ENCODE measurements at places on chromosomes 4 and X. TPM values are rescaled to one million over a fixed set of nuclear protein-coding genes. Genes with fewer than 3 reads are reported as not detected.

DNA sequence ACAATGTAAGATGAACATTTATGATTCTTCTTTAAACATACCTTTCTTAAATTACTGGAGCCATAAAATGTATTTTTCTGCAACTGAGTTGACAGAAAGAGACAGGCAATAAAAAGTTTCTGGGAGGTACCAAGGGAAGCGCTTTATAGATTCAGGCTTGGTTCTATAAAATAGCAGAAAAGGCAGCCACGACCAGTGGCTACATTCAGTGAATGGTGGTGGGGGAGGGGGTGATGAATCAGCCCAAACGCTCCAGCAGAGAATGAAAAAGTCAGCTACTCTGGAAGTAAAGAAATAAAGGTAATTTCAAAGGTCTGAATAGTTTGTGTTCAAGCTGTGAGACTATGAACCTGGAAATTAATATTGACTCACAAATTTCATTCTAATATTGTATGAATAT lies 456.1 kb downstream of the KCTD8 start:
- DNase-seq = no peak

NUP62CL gene
- total RNA-seq = not detected

GRCh38 chr4:52566136-52567031 lies 92.7 kb downstream of the USP46 start:
- DNase-seq = no peak

EBP gene
- total RNA-seq = 85.9 TPM

CDS1 gene
- not detected for total RNA-seq

ZXDB gene
- 5.0 TPM for total RNA-seq

DNA sequence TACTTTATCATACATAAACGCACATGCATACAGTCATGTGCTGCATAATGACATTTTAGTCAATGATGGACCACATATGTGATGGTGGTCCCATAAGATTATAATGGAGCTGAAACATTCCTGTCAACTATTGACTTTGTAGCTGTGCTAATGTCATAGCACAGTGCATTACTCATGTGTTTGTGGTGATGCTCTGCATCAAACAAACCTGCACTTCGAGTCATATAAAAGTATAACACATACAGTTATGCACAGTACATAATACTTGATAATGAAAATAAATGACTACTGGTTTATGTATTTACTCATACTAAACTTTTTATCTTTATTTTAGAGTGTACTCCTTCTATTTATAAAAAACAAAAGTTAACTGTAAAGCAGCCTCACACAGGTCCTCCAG lies 60.5 kb upstream of the MCUB start:
- no peak for DNase-seq

SMR3B gene
- not detected for total RNA-seq

GRCh38 chr4:100019821-100020220 lies 69.7 kb upstream of the H2AZ1 start:
- DNase-seq = no peak

GRCh38 chrX:68693481-68694434 lies 46.3 kb downstream of the STARD8 start:
- DNase-seq = peak; percentile 62

RAB40A gene
- under 0.01 TPM for total RNA-seq

- DNase-seq = no peak
Observed at GRCh38 chr4:152467101-152467500, 68.8 kb downstream of the FBXW7 start.

GRCh38 chrX:123731258-123731986 lies 1.4 kb downstream of the THOC2 start:
- DNase-seq = peak; percentile 26

APLN gene
- 9.3 TPM for total RNA-seq

DNA sequence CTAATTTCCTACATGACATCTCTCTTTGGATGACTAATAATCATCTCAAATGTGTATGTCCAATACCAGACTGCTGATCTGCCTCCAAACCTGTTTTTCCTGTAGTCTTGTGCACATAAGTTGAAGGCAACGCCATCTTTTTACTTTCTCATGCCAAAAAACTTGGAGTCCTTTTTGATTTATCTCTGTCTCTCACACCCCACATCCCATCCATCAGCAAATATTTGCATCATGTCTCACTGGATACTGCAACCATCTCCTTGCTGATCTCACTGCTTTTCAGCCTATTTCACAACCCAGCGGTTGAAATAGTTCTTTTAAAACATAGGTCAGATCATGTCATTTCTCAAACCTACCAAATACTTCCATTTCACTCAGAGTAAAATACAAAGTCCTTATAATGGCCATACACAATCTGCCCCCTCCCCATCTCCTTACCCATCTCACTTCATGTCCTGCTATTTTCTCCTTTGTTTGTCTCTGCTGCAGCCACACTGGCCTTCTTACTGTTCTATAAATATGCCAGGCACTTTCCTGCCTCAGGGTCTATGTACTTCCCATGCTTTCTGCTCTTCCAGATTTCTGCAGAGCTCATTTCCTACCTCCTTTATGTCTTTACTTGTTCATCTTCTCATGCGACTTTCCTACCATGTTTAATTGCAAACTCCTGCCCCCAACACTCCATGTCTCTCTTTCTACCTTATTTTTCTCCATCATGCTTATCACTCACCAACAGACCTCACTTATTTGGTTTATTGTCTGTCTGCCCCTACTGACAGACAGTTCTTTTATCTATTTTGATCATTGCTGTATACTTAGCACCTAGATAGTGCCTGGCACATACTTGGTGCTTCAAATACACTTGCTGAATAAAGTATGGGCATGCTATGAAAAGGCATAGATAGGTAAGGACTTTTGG lies 98.8 kb downstream of the ANXA3 start:
- no peak for DNase-seq

DNA sequence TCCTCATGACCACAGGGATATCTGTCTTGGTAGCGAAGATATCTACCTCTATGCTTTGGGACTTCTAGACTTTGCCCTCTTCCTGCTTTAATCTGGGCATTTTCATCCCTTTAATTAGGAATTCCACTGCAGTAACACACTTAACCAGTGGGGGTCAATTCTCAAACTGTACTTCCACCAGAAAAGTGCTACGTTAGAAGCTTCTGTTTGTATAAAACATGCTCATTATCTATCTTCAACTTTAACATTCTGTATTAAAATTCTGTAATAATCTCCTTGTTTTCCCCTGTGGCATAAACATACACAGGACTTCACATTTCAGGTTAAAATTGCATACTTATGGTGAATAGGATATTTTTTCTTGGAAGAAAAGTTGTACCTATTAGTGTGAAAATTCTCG lies 105.6 kb downstream of the AMMECR1 start:
- peak; percentile 14 for DNase-seq

- DNase-seq = no peak
Observed at GRCh38 chr4:117515921-117516320, 430.5 kb upstream of the TRAM1L1 start.

DNA sequence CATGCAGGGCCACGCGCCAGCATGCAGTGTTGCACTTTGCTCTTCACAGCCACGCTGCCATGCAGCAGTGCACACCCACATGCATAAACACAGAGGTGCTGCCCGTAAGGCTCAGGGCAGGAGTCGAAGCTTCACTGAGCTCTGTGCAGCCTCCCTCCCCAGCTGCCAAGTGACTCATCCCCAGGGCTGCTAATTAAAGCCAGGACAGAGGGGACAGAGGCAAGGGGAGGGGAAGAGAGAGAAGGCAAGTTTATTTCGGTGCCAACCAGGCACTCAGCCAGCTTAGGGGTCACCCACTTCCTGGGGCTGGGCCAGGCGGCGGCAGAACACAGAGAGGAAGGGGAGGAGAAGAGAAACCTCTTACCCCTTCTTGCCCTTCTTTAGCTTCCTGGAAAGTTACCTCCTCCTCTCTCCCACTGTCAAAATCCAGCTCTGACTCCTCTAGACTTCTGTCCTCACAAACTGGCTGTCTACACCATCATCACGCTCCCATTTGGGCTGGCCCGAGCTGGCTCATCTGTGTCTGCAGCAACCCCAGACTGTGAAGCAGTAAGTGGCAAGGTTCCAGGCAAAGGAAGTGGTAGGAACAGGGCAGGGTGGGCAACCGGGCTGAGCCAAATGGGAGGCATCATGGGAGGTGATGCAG lies 6.2 kb upstream of the IQSEC2 start:
- peak; percentile 46 for DNase-seq

GRCh38 chr4:38983787-38984598 lies 48.2 kb downstream of the TMEM156 start:
- DNase-seq = peak; percentile 35

DNA sequence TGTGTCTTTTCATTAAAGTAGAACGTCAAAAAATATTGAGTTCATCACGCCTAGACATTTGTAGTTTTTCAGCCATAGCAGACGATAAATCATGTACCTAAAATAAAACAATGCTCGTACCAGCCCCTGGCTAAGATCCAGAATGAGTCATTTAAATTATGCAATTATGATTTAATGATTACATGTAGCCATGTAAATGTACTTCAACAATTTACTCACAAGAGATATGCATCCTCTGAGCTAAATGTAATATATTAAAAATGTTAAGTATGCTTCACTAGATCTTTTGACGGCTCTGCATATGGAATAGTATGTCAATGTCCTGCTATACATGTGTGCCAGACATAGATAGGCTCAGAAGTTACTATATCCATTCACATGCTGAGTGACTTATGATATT lies 1077.8 kb downstream of the ARAP2 start:
- no peak for DNase-seq

DNA sequence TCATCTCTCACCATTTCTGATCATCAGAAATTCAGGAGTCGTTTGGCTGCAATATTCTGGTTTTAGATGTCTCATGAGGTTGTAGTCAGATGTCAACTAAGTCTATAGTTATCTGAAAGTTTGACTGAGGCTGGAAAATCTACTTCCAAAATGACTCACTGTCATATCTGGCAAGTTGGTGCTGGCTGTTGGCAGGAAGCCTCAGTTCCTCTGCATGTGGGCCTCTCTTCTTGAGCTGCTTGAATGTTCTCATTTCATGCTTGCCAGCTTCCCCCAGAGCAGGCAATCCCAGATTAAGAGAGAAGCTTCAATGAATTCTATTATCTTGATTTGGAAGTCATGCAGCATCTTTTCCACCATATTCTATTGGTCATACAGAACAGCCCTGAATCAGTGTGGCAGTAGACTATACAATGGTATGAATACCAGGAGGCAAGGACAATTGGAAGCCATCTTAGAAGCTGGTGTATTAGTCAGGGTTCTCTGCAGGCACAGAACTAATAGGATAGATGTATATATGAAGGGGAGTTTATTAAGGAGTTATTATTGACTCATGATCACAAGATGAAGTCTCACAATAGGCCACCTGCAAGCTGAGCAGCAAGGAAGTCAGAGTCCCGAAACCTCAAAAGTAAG lies 46.8 kb upstream of the ELF2 start:
- DNase-seq = no peak

DNA sequence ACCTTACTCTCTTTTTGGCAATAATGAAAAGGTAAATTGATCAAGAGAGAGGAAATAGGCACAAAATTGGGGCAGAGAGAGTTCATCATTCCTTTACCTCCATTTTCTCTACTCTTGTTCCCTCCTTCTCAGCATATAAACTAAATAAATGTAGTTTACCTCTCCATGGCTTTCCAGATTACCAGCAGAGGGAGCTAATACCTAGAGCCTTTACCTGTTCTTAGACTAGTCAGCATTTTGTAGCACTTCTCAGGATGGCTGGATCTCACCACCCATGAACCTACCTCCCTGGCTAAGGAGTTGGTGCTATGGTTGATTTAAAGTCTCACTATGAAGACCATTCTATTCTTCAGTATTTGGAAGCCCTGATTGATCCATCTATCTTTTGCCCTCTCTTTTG lies 15.7 kb downstream of the OFD1 start:
- peak; percentile 51 for DNase-seq

- peak; percentile 26 for DNase-seq
Observed at GRCh38 chr4:147481577-147482109, 746 bp downstream of the EDNRA start.

LIMCH1 gene
- total RNA-seq = 20.7 TPM

GRCh38 chrX:826448-826847 lies 195.9 kb downstream of the SHOX start:
- no peak for DNase-seq

- DNase-seq = no peak
Observed at GRCh38 chrX:134713618-134714107, 55.4 kb upstream of the PLAC1 start.

DNA sequence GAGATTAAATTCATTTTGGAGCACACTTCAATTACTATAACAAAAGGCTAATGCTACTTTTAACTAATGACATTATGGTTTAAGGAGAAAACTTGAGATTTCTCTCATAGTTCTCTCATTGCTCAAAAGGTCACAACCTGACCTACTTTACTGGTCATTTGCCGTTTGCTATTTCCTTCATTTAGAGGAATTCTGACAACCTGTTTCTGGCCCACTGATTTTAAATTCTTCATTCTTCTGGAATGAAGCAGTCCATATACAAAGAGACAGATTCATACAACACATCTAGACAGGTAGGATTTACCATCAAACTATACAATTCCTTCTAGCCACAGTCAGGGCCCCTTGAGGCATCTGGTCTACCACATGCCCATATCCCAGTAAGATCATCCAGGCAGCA lies 14.2 kb downstream of the RNF150 start:
- no peak for DNase-seq

- no peak for DNase-seq
Observed at GRCh38 chr4:51923343-51923742, 80.4 kb downstream of the DCUN1D4 start.

DNA sequence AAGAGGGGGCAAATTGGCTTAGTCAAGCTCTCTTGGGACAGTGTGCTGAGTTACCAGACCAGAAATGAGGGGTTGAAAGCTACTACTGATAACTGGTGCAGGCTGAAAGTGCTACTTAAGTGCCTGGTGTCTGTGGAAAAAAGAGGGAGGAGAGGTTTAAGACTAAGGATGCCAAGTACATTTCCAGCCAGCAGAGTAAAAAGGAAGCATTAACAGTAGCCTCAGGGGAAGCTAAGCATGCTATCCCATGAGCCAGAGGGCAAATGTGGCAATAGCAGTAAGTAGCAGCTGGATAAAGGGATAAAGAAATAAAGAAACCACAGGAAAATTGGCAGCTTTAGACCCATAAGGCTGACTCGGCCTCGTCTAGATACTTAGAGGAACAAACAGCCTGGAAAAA lies 196.3 kb upstream of the MAB21L2 start:
- DNase-seq = no peak

- DNase-seq = no peak
Observed at GRCh38 chrX:130877892-130878341, 25.1 kb downstream of the ENOX2 start.

- peak; percentile 9 for DNase-seq
Observed at GRCh38 chr4:139454111-139455045, at the start of gene RAB33B. RAB33B (plus strand) TSS chr4:139454121; CDS start chr4:139454196, 75 bp downstream.

TEX13D gene
- total RNA-seq = not detected

DNA sequence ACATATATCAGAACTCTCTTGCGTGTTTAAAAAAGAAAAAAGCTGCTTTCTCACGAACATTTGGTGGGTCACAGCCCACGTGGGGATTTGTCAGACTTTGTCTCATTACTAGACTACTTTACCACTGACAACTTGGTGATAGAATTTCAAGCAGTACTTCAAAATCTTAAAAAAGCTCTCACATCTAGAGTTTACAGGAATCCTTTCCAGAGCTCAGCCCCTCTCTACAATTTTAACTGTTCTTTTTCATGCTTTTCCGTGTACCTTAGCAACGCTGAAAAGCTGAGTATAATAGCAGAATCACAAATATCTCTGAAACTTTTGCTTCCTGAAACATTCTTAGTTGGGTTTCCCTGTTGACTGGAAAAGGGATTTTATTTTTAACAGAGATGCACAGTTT lies 50.2 kb downstream of the SMAD1 start:
- no peak for DNase-seq

Measured in lung microvascular endothelial cell (primary cell).